ENCODE measurements at places on chromosomes 2 and 18.

DNA sequence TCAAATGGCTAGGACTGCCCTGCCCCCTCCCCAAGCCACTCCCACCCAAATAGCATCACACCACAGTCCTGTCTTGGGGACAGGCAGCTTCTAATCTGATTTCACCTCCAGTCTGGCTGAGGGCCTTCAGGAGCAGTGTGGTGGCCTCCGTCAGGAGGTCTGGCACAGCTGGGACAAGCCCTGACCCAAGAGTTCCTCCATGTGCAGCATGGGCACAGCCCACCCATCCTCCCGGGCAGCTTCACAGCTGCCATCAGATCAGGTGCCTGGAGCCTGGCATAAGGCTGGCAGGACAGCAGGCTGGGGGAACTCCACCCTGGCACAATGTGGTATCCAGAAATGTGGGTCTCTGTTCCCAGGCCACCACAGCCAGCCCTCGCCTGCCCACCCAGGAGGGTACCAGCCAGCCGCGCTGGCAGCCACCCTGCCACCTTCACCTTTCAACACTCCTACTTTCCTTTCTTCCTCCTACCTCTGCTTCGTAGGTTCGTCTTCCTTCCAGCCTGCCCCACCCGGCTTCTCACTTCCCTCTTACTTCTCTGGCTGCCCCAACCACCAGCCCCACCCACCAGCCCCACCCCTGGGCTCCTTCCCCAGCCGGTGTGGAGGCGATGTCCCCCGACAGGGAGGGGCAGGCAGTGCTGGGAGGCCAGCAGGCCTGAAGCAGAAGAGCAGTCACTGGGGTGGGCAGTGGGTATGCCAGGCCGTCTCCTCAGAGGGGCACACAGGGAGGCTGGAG, at the start of gene CAPG:
Gene CAPG, minus strand, starts transcription at position 522 of the 739 bp plus-strand sequence. CDS start 8,221 bp downstream, outside the sequence.
- peak; percentile 48 for DNase-seq

DNA sequence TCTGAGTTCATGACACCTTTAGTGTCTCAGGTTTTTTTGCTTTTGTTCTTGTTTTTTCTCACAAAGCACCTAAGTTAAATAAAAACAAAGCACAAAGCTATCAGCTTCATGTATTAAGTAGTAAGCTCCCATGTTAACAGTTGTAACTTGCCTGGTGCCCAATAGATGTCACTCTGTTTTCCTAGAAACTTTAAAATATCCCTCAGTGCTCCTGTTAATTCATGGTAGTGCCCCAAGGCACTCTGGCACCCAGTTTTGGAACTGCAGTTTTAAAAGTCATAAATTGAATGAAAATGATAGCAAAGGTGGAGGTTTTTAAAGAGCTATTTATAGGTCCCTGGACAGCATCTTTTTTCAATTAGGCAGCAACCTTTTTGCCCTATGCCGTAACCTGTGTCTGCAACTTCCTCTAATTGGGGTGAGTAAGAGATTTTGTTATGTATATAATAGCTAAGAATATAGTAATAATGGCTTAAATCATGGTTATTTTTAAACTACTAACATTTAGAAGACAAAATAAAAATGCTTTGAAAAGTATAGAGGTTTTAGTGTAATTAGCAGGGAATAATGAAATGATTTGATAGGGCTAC, 555.0 kb upstream of the TMEFF2 start:
- DNase-seq, result no peak

DNA sequence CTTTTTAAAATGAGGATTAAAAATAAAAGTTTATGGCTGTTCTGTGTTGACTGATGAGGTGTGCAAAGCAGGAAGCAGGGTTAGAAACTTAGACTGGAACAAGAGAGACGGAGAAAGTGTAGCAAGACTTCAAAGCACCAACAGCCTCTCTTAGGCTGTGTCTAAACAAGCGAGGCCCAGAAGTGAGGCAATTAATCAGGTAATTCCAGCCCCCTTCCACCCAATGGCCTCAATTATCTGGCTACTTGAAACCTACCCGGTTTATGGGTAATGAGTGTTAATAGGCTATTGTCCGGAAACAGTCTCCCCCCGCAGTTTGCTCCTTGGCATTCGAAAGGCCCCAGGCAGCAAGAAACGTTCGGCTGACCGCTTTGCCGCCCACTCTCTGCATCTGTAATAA, 171.7 kb upstream of the MYCN start:
- no peak for DNase-seq

DNA sequence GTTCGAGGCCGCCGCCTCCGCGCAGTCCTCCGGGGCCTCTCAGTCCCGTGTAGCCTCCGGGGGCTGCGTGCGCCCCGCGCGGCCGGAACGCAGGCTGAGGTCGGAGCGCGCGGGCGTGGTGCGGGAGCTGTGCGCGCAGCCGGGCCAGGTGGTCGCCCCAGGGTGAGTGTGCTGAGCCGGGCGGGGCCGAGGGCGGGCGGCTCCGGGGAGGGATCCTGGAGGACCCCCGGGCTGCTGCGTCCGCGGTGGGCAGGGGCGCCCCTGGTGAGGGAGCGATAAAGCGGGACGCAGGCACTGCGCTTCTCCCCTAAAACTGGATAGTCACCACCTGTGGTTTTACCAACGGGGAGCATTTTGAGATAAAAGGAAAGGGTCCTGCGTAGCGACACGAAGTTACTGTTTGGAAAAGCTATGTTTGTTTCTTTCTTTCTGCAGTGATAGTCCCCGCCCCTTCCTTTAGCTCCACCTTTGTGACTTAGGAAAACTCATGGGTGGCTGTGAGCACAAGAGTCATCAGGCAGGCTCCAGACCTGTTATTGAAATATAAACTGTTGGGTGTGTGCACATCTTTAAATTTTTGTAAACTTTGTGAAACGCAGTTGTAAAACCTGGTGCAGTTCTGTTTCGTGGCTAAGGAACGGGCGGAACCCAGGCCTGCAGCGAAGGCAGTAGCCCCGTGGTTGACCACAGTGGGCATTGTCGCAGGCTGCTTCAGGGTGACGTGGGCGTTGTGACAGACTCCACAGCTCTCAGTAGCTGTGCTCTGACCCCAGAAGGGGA, 687 bp downstream of the CTDP1 start:
- peak; percentile 49 for DNase-seq

- DNase-seq, result no peak
These were observed 310.7 kb downstream of the CLIP4 start for GRCh38 chr2:29425866-29426265.

GRCh38 chr18:11851806-11852337, 659 bp downstream of the CHMP1B start:
- peak; percentile 42 for DNase-seq

DNA sequence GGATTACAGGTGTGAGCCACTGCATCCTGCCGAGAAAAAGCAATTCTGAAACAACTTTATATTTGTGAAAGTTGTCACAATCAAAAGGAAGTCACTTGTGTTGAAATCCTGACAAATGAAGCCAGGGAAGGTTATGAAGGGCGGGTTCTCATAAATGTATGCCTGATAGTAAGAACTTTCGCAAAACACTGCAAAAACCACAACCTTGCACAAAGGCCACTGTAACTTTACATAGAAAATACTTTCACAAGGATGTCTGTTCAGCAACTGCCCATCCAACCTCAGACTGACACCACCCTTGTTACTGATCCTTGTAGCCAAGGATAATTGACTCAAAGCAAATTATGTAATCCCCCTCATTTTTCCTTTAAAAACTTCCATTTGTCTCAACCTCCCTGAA, 90.6 kb downstream of the SLC4A3 start:
- no peak for DNase-seq

All from CD4-positive, alpha-beta T cell treated with Interleukin-2 at 100 ng/mL for 4 hours (primary cell).